ENCODE measurements at places on chromosomes 3 and 15.

- no peak for DNase-seq
Measured at GRCh38 chr15:39661776-39662175, 80.9 kb downstream of the THBS1 start.

DNA sequence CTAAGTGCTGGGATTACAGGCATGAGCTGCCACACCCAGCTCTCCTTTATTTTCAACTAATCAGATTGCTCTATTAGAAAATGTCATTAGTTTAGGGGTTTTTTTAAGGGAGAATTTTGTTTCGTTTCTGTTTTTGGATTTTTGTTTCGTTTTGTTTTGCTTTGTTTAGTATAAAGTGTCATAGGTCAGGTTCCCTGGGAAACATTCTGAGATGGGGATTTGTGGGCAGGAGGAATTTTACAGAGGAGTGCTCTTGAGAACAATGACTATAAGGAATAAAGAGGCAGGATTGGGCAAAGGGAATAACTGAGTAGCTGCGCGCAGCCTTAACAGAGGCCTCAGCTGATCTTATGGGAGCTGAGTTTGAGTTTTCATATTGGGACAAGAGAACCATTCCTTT is 86.8 kb upstream of the NR2F2 start:
- DNase-seq: no peak

GRCh38 chr15:79025201-79025600 is 65.4 kb downstream of the RASGRF1 start:
- peak; percentile 59 for DNase-seq

- peak; percentile 67 for DNase-seq
Measured at GRCh38 chr3:115381573-115381912, 234.5 kb upstream of the ZBTB20 start.

DNA sequence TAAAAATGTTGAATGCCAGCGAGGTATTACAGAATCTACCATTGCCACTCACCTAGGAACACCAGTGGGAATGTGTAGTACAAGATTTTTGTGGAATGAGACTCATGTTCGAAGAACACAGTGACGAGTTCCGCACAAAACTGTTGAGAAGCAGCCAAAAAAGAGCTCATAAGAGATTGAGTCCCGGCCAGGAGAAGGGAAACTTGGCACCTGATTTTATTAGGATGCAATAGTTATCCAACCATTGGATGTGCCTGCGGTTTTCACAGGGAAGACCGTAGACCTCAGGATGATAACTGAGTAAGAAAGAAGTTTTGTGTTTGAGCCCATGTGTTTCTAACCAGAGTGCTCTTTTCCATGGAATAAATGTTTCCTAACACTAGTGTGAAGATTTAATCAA is 88.9 kb downstream of the PTPRG start:
- no peak for DNase-seq
